Fibroblast of skin of left biceps (primary cell): ENCODE measurements at places on chromosomes 6 and 20.

DNA sequence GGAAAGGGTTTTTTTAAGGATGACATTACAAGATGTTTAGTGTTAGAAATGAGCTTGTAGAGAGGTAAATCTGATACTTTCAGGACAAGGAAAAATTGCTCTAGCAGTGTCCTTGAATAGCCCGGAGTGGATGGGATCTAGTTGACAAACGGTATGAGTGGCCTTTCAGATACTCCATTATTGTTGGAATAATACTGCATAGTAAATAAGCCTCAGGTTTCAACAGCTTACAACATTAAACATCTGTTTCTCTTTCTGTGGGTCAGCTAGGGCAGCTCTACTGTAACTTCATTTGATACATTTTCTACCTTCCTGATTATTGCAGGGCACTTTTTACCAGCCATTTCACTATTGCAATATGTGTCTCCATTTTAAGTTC, 118.0 kb downstream of the B3GAT2 start:
- no peak for DNase-seq

DNA sequence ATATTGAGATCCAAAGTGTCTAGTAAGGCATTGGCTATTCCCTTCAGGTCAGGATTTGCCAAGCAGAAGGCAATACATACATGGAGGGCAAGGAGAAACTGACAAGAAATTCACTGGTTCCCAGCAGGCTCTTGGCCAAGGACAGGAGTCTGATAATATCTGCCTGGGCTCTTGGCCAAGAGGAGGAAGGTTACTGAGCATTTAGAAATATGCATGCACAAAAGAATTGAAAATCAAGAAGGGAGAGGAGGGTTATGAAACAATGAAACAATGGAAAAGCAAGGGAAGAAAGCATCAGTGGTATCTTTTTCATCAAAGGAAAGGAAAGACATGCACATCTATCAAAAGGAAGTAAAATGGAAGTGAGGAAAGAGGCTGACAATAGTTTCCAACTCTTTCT, 42.4 kb downstream of the ARHGAP18 start:
- DNase-seq = peak; percentile 48

- no peak for DNase-seq
Measured at GRCh38 chr6:4661391-4661790, 114.8 kb upstream of the CDYL start.

DNA sequence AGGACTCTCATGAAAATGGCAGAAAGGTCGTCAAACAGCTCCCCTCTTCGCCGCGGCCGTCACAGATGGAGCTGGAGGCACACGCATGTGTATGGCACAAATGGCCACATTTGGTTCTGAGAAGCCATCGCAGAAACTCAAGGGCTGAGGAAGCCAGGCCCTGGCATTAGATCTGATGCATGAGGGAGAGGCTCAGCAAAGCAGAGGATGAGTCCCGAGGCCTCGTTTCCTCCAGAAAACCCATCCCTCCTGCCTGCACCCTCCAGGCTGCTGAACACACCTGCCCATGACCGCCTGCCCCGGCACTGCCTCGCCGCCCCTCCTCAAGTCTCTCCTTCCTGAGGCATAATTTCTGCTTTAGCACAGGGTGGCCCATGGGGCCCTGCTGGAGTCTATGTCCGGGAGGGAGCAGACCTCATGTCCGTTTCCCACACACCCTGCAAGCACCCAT, 240.3 kb downstream of the DLL1 start:
- no peak for DNase-seq

- no peak for DNase-seq
Measured at GRCh38 chr20:37564388-37565133, 36.9 kb upstream of the BLCAP start.

GRCh38 chr6:134795691-134796090, 154.2 kb downstream of the ALDH8A1 start:
- no peak for DNase-seq

- peak; percentile 70 for DNase-seq
Measured at GRCh38 chr6:113909224-113909856, 52.2 kb downstream of the MARCKS start.

- DNase-seq = no peak
Measured at GRCh38 chr6:13180538-13180937, 147.8 kb downstream of the TBC1D7 start.

GRCh38 chr6:81925201-81925600, 172.7 kb upstream of the TENT5A start:
- DNase-seq = no peak

- no peak for DNase-seq
Measured at GRCh38 chr6:157629220-157629619, 193.8 kb upstream of the SNX9 start.

- DNase-seq = no peak
Measured at GRCh38 chr6:150747155-150747554, 118.3 kb upstream of the MTHFD1L start.

GRCh38 chr6:16048221-16048620, 80.7 kb upstream of the MYLIP start:
- DNase-seq = no peak

- no peak for DNase-seq
Measured at GRCh38 chr6:144285548-144285797, 338 bp downstream of the UTRN start.

DNA sequence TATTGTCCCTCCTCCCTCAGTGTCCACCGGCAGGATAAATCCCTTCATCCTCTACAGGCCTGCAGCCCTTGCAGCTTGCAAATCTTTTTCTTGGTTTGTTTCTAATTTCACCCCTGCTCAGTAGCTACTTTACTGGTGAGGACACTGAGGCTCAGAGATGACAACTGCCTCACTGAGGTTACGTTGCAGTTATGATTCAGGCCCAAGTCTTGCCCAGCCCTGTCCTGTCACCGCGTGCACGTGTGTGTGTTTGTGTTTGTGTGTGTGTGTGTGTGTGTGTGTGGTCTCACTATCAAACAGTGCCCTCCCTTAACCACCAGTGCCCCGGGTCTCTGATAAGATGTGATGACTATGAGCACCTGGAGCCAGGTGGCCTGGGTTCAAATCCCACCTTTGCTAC, 21.1 kb downstream of the FAM110A start:
- DNase-seq = no peak

- no peak for DNase-seq
Measured at GRCh38 chr6:19921786-19922185, 84.6 kb downstream of the ID4 start.

DNA sequence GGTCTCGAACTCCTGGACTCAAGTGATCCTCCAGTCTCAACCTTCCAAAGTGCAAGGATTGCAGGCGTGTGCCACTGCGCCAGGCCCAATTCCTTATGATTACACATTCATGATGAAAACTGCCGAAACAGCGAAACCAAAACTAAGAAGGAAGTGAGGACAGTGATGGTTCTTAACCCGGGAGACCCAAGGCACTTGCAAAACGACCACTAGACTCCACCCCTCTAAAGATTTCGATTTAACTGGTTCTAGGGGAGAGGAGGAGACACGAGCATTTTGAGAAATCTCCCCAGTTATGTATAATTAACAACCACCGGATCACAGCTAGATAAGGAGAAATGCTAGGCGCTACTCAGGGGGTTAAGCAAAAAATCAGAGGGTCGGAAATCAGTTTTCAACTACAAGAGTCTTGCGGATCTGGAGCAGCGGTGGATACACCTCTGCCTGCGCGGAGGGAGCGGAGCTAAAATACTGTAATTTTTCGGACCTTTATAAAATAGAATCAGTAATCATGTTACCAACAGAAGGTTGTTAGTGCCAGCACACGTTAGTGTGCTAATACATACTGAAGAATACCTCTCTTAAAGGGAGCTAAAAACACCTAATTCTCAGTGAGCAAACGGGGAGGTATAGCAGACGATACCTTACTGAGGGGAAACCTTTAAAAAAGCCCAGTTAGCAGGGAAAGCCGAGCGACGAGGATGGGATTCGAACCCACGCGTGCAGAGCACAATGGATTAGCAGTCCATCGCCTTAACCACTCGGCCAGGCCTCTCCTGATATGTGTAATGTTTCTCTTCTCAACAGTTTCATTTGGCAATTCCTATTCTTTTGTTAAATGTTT, 60.0 kb upstream of the BTN3A2 start:
- no peak for DNase-seq

GRCh38 chr20:15674253-15675060, 898.8 kb downstream of the KIF16B start:
- peak; percentile 25 for DNase-seq

DNA sequence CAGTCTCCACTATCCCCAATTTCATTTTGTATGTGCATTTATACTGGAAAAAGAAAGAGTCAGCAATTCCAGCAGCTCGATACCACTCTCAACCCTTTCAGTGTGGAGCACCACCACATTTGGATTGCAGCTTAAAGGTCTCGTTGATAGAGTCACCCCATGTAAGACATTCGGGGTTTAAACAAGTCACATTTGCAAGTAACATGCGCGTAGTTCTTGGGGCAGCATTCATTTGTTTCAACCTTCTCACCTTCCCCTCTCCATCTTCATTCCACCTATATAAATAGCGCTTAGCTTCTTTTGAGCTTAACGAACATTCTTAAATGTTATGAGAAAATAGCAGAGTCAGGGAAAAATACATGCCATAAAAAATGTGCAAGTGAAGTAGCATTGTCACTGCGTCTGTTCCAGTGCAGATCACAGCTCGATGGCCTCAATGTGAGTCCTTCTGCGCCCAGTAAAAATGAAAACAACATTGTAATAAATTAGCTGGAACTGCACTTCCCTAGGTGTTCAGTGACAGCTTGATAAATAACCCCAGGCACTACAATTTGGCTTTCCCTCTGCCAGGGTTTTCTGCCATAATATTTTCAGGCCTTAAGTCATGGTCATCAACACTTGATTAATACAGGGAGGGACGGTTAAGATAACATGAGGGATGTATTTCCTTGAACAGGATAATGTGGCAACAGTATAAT, 737.8 kb upstream of the NRSN1 start:
- DNase-seq = no peak

- DNase-seq = no peak
Measured at GRCh38 chr6:43524483-43524961, 7.6 kb downstream of the POLR1C start.

- DNase-seq = no peak
Measured at GRCh38 chr6:56004426-56004825, 129.0 kb upstream of the BMP5 start.

GRCh38 chr6:4553387-4553786, 222.8 kb upstream of the CDYL start:
- DNase-seq = no peak

DNA sequence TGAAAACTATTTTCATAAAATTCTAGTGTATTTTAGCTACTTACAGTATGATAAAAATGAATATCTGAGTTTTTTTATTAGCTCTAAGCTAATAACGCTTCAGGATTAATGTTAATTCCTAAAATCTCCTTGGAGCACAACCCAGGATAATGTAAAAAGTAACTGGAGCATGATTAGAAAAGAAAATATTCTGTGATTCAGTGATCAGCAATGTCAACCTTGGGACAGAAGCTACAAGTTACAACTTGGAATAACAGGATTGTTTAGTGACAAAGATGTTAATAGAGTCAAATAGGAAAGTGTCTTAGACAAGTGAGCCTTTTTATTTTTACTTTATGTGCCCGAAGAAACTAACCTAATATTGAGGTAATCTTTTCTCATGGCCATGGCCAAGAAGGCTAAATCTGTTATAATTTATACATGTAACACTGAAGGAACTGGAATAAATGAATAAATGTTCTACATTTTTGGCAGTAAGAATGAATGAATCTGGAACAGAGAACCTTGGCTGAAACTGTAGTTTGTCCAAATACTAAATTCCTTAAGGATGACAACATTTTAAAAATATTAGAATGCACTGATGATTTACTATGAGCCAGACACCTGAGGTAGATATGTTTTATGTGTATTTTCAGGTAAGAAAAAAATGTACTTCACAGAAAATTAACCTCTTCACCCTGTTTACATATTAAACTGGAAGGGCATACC, 994.0 kb downstream of the GRIK2 start:
- no peak for DNase-seq

GRCh38 chr6:150987855-150988464, 122.5 kb downstream of the MTHFD1L start:
- no peak for DNase-seq

DNA sequence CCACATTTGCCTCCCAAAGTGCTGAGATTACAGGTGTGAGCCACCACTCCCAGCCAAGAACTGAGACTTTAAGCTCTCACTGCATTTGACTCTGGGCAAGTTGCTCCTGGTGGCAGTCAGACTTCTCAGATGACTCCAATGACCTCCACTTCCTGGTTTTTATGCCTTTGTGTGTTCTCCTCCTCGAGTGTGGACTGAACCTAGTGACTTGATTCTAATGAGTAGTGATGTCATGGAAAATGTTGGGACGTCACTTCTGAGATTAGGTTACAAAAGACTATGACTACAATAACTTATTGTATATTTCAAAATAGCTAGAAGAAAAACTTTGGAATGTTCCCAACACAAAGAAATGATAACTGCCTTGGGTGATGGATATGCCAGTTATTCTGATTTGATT, 12.0 kb downstream of the SPINT3 start:
- no peak for DNase-seq

DNA sequence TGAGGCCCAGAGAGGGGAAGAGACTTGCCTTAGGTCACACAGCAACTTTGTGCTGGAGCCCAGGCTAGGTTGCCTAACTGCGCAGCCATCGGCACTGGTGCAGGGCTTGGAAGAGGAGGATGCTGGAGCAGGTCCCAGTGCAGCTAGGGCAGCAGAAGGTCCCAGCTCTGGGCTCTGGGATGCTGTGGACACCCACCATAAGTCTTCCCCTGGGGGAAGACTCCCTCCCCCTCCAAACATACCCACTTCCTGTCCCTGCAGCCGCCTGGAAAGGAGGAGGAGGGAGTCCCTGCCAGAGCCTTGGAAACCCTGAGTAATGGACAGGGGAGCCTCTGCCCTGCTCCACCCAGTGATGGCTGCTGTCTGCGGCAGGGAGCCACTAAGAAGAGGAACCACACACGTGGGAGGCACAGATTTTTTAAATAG, 93.6 kb downstream of the NCR2 start:
- DNase-seq = no peak

DNA sequence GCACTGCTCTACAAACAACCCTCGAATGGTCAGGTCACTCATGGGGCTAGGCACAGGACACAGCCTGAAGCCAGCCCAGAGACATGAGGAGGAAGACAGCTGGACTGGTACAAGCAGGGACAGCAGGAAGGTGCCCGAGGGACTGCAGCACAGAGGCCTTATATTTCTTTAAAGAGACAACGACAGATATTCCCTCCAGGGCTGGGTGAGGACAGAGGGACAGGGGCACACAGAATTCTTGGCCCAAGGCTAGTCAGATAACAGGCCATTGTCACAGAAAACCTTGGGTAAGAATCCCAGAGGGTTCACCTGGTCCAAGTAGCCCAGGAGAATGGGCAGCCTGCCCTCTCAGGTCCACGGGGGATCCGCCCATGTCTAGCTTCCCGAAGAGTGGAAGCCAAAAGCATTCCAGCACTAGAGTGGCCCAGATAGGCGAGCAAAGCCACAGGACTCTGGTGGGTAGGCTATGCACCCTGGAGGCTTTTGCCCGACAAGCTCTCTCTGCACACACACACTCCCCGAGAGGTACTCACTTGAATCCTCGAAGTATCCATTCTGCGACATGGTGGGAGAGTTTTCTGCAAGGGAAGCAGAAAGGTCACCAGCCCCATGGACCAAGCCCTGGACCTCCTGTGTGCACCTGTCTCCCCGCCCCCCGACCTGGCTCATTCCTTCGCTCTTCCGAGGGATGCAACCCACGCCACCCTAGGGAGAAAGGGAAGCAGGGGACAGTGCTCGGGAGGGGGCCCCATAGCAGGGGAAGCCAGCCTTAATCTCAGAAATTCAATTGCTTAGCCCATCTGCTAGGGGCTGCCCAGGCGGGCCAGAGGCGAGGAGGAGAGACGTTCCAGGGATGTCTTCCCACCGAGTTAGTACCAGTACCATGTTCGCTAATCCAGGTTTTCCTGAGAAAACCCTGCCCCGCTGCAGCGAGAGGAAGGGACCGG, 1.7 kb downstream of the SLC4A11 start:
- DNase-seq = no peak

- no peak for DNase-seq
Measured at GRCh38 chr6:14690120-14691056, 555.5 kb upstream of the JARID2 start.
